GM12865 (cell line): ENCODE measurements at places on chromosomes 13 and 19.

GRCh38 chr19:46239193-46240024 lies 9.9 kb downstream of the IGFL1 start:
- DNase-seq = no peak

GRCh38 chr13:74132776-74133656 lies 1.2 kb downstream of the KLF12 start:
- DNase-seq = peak; percentile 49

DNA sequence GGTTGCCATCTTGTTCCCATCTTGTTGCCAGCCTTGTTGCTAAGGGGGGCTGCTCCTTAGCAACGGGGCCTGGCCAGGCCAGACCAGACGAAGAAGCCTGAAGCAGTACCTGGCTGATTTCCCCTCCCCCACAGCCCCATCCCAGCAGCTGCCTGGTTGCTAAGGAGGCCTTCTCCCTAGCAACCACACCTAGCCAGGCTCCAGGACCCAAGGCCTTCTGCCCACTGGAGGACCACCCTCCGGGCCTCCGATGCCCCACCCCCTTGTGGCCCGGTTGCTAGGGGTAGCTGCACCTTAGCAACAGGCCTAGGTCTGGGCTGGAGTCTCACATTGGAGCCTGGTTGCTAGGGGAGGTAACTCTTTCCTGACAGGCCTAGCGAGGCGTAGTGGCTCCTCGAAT lies 3.9 kb downstream of the PRRG2 start:
- no peak for DNase-seq

DNA sequence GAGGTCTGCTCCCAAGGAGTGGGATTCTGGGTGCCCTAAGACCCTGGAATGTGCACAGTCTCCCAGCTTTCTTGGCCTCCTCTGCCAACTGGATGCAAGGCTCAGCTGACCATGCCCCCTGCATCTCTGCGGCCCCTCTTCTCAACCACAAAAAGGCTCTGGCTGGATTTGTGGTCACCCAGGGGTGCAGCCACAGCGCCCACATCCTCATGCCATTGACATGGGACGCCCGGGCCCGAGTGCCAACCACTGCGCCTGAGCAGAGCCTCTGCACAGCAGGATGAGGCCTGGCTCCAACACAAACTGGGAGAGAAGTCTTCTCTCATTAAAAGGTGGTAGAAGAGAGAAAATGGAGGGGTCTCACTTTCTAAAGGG lies 103.5 kb downstream of the FOXO1 start:
- DNase-seq = peak; percentile 43

DNA sequence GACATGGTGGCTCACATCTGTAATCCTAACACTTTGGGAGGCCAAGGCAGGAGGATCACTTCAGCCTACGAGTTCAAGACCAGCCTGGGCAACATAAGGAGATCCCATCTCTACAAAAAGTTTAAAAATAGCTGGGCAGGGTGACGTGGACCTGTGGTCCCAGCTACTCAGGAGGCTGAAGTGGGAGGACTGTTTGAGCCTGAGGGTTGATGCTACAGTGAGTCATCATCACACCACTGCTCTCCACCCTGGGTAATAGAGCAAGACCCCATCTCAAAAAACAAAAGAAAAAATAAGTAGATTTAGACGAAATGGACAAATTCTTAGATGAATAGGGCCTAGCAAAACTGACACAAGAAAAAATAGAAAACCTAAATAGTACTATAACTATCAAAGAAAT lies 10.4 kb upstream of the GNG8 start:
- no peak for DNase-seq

DNA sequence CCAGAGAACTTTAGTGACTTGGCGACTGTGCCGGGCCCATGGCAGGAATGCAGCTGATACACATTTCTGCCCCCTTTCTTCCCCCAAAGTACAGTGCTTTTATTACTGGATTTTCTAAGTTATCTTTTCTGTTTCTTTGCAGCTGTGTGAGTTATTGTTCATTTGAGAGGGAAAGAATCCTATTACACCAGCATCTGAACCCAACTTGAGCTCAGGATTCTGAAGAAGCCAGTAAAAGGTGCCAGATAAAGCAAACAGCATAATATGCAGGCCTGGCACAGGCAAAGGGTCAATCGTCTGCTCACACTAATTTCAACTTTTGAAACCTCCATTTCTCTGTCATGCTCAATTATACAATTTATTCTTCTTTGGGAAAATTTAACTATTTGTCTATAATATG lies 93.9 kb downstream of the DOCK9 start:
- no peak for DNase-seq

DNA sequence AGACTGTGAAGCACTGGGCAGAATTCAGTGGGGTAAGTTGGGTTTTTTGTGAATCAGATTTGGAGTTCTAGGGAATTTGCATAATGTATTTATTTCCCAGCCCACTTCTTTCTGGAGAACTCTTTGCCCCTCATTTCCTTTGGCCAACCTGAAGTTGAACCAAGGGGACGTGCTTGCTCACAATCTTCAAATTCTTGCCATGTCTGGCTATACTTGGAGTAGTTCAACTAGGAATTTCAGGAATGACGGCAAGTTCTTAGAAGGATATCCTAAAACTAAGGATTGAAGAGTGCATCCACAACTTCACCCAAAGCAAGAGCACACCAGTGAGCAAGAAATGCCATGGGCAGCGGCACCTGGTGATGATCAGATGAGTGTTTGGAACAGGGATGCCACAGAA lies 88.5 kb downstream of the TEX26 start:
- no peak for DNase-seq

- no peak for DNase-seq
These were observed 18.9 kb downstream of the VASP start for GRCh38 chr19:45526143-45526542.

DNA sequence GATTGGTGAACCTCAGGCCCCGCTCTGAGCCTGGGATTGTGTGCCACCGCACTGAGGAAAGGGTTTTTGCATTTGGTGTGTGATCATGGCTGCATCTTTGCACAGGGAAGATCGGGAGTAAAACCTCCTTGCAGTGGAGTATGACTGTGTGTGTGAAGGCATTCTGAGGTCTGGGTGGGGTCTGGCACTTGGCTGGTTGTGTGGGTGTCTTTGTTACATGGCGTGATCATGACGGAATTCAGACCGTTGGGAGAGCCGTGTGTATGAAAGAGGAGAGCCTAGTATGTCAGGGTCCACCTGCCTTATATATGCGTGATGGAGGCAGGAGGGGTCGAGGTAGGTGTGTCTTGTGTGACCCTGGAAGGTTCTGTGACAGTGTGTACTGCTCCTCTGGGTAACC lies 740 bp upstream of the BEST2 start:
- DNase-seq = no peak

DNA sequence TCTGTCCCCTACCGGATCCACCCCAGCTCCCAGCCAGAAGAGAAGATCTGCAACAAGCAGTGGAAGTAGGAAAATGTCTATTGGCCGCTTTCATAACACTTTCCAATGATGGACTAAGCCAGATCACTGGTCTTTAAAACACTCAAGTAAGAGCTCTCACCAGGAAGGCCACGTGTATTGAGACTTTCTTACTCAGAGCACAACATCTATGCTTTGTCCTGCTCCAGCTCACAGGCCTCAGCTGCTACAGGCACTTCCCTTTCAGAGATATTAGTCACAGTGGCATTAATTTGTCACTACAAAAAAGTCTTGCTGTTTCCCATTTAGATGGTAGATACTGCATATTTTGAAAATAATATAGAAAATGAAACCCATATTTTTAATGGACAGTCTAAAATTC lies 164.2 kb downstream of the ABCC4 start:
- peak; percentile 51 for DNase-seq

DNA sequence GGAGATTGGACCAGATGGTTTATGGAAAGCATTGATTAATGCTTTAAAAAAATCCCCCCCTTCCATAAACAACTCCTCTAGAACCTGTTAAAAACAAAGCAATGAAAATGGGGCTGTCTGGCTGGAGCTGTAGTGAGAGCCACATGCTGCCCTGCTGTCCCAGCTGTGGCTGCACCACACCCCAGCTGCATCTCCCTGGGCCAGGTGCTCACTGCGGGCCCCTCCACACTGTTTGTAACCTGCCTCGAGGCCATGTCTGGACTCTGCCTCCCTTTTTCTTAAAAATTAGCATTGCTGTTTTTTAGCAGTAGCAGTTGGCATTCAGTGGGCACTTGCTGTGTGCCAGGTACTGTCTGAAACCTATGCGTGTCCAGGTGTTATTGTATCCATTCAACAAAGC lies 15.2 kb upstream of the F2RL3 start:
- DNase-seq = no peak

DNA sequence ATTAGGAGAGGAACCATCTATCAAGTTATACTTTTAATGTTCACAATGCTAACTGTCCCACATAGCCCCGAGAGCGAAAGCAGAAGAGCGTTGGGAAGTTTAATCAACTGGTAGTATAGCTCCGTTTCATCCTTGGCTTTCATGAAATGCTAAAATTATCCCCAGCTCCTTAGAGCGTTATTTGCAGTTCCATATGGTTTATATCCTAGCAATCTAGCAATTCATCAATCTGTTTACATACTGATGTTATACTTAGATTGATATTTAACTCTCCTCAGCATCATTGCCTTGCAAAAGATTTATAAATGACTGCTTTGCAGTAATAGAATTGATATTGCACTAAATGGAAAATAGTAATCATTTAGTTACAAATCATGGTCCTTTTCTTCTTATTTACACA lies 419.8 kb downstream of the COG6 start:
- no peak for DNase-seq

DNA sequence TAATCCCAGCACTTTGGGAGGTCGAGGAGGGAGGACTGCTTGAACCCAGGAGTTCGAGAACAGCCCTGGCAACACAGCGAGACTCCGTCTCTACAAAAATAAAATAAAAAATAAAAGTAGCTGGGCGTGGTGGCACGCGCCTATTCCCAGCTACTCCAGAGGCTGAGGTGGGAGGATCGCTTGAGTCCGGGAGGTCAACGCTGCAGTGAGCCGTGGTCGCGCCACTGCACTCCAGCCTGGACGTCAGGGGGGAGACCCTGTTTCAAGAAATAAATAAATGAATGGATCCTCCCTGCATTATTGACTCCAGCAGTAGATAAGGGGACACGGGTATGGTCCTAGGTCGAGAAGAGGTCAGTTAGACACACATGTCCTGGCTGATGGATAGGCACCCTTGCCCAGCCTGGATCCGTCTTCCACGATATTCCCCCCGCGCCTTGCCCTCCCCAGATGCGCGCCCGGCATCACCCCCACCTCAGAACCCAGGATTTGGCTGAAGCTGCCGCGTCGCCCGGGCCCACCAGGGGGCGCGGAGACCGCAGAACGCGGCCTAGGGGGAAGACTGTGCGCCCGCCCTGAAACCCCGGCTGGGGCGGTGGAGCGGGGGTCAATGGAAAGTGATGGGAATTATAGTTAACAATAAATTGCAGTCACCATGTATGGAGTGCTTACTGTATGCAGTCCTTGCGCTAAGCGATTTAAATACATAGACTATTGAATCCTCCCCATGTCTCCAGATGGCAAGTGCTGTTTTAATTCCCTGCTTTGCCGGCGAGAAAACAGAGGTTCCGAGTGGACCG lies 2.1 kb upstream of the HOOK2 start:
- peak; percentile 87 for DNase-seq

GRCh38 chr13:44755872-44756271 lies 179.7 kb upstream of the TSC22D1 start:
- DNase-seq = no peak

- no peak for DNase-seq
These were observed 9.3 kb downstream of the LILRA4 start for GRCh38 chr19:54329476-54330165.

- no peak for DNase-seq
These were observed 51.1 kb upstream of the CYP4F8 start for GRCh38 chr19:15563931-15564330.

DNA sequence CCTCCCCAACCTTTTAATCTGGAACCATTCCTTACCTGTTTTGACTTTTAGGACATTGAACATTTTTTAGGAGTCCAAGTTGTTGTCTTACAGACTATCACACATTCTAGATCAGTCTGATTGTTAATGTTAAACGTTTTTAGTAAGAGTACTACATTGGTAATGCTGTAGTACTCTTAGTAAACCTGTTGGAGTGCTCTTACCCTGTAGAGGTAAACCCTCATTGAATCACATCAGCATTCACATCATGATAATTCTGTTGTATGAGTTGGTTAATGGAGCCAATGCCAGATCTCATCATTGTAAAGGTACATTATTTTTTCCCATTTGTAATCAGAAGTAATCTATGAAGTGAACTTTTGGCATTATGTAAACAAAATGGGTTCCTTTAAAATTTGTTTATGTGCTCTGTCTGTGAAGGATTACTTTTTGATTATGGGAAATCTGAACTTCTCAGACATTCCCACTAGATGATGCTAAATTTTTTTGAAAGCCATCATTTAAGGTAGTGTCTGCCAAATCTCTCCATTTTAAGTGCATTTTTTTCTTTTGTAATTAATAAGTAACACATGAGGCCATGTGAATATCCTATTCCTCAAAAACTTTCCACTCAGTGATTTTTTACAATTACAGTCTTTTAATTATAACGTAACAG lies 55.2 kb downstream of the VWA8 start:
- DNase-seq = peak; percentile 70

- DNase-seq = no peak
These were observed 7.0 kb downstream of the ZNF749 start for GRCh38 chr19:57441979-57442752.
